ENCODE measurements at places on chromosomes 3 and 15.

GRCh38 chr3:74897006-74897405, 282.5 kb upstream of the CNTN3 start:
- peak; percentile 19 for DNase-seq

DNA sequence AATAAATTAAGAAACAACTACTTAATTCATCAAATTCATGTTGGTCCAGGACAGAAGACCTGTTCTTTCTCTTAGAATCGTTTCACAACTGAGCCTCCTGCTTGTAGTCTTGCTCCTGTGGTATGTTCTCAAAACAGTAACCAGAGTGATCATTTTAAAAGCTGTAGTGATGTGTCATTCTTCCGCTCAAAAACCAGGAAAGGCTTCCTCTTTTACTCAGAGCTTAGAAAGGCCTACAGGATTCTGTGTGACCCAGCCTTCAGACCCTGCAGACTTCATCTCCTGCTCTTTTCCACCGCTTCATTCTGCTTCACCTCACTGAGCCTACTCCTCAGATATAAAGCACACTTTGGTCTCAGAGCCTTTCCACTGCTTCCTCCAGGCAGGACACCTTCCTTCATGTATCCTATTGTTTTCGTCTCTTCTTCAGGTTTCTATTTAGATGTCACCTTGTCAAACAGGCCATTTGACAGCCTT, 22.7 kb downstream of the ST6GAL1 start:
- no peak for DNase-seq

GRCh38 chr15:65033659-65034269, 4.3 kb upstream of the MTFMT start:
- peak; percentile 58 for DNase-seq

DNA sequence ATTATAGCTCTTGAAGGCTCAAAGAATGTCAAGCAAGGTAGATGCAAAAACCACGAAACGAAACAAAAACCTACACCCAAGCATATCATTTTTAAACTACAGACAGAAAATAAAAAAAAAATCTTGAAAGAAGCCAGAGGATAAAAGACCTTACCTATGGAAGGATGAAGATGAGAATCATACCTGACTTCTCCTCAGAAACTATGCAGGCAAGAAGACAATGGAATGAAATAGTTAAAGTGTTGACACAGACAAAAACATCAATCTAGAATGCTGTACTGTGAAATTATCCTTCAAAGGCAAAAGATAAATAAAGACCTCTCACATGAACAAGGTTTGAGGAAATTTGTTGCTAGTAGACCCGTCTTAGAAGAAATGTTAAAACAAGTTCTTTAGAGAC, 372.0 kb downstream of the ZIC4 start:
- peak; percentile 4 for DNase-seq

GRCh38 chr15:68781766-68782588, 38.7 kb downstream of the ANP32A start:
- no peak for DNase-seq

DNA sequence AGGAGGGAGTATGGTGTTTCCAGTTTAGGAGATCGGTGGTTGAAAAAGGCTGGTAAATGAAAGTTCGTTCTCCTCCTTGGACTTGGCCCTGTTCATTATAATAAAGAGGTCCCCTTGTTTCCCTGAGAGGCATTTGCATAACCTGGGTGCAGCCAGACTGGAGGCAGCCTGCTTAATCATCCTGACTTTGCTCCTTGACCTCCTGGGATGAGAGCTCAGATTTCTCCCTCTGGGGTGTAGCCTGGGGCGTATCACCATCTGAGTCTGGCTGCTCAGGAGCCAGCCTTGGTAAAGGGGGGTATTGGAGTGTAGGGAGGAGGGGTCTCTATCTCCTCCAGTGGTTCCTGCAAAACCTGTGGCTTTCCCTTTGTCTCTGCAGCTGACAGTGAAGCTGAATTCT, 21.3 kb upstream of the ACAD9 start:
- DNase-seq, result no peak

GRCh38 chr15:50075319-50075718, 43.7 kb downstream of the ATP8B4 start:
- no peak for DNase-seq

DNA sequence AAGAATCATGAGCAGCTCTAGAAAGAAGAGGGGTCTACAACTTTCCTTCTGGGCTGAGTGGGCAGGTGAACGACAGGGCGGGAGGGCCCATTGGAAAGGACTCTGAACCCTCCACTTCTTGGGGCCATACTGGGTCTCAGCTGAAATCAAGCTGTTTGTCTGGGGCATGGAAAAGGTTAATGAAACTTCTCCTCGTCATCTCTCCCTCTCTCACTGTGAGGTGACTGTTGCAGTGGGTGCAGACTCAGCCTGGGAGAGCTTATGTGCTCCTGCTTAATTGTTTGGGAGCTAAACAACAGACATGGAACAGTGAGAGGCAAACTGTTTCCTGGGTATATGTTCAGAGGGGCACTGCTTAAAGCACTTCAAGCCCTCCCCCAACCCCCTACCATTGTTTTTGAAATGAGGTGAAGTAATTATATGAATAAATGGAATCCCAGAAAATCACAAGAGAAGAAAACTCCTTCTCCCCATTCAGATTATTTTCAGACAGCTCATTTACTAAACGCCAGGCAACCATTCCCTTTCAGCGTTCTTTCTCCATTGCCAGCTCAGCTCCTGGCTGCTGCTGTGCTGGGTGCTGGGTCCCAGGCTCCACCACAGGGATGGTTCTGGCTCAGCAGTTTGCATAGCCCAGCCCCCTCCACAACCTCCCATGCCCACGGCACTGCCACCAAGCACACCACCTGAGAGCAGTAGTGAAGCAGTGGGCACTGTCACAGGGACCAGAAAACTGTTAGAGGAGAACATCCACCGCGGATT, 444.9 kb upstream of the TBL1XR1 start:
- no peak for DNase-seq

- DNase-seq, result no peak
These were observed 20.5 kb downstream of the POLR2M start for GRCh38 chr15:57727031-57727430.

GRCh38 chr15:78968114-78968513, 23.3 kb upstream of the CTSH start:
- DNase-seq, result no peak

- DNase-seq, result no peak
These were observed 12.6 kb downstream of the DUSP7 start for GRCh38 chr3:52043750-52044149.

GRCh38 chr15:41401904-41402267, 410 bp downstream of the NDUFAF1 start:
- peak; percentile 5 for DNase-seq

- no peak for DNase-seq
These were observed 51.5 kb upstream of the MEF2A start for GRCh38 chr15:99514306-99514705.

- no peak for DNase-seq
These were observed 344.1 kb downstream of the UNC13C start for GRCh38 chr15:54322341-54322740.

DNA sequence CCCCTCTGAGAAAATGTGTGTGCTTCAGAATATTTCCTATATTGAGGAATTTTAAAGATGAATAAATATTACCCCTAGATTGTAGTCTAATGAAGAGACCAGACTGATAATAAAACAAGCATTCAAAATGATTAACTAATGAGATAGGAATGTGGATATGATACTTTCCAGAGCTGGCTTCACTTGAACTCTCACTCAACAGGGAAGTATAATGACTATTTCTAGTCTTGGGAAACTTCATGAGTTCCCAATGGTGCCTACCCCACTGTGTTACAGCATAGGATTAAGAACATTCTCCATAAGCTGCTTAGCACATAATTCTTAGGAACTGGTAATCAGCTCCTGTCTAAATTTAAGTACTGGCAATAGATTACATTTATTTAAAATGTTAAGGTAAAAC, 261.5 kb upstream of the ZNF385D start:
- no peak for DNase-seq

DNA sequence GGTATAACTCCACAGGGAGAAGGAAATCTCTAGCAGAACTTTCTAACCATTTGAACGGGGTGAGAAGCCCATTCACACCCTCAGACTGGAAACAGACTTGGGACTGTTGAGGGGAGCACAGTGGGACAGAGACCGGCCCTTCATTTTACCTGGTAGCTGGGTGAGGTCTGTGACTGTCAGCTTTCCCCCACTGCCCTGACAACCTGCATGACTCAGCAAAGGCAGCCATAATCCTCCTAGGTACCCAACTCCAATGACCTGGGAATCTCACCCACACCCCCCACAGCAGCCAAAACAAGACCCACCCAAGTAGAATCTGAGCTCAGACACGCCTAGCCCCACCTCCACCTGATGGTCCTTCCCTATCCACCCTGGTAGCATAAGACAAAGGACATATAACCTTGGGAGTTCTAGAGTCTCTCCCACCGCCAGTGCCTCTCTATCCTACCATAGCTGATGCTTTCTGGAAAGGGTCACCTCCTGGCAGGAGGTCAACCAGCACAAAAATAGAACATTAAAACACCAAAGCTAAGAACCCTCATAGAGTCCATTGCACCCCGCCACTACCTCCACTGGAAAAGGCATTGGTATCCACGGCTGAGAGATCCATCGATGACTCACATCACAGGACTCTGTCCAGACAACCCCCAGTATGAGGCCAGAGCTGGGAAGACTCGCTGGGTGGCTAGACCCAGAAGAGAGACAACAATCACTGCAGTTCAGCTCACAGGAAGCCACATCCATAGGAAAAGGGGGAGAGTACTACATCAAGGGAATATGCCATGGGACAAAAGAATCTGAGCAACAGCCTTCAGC, 28.0 kb downstream of the SENP7 start:
- peak; percentile 54 for DNase-seq

GRCh38 chr3:133295199-133295901, 104.5 kb upstream of the BFSP2 start:
- no peak for DNase-seq

DNA sequence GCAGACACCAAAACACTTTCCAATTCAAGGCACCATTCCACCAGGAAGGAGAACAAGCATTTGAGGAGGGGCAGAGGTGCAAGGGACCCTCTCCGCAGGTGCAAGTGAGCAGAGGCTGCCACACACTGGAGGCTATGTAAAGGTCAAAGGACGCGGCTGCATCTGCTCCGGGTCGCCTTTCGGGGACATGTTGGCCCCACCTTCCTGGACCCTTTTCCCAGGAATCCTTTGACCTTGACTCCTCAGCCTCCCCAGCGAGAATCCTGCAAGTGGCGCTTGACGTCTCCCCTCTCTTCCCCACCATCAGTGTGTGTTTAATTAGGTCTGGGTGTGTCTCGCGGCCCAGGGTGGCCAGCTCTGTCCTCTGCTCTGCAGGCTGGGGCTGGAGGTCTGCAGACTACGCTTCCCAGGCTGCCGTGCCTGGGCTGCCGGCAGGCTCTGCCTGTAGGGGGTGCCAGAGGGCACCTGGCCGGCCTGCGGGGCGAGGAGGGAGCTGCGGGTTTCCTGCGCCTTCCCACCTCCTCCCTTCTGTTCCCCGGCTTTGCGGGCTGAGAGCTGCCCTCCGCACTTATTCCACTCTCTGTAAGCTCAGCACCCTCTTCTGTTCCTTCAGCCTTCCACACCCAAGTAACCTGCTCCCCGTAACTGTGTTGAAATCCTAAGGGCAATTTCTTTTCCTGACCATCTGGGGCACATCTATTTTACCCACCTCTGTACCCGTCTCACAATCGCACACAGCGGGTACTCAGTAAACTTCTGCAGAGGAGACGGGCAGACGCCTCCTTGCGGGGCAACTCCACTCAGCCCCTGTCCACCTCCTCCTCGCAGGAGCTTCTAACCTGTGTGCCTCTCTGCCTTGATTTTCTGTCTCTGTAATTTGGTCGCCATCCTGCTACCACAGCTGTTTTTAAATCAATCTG, 129.8 kb downstream of the NSMCE3 start:
- DNase-seq, result peak; percentile 53

DNA sequence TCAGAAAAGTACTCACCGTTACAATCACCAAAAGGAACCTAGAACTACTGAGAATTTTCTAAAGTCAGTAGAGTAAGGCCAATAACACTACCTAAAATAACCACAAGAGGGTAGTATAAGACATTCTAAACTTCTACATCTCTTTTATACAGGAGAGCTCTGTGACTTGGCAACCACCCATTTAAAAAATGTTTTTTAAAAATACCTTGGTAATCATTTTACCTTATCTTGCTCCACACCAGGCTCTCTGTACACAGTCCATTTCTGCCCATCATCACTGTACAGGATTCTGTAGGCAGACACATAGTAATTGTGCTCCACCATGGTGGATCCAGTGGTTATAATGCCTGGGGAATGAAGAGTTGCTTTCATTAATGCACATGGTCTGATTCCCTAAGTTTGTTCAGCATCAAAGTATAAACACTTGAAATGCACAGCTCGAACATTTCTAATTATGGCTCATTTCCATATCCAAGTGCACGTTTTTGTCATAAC, 54.5 kb downstream of the ST3GAL6 start:
- DNase-seq, result peak; percentile 68
